Activated T-helper 1 cell treated with anti-CD3 and anti-CD28 coated beads, Interleukin-2, amount 50 U/mL, for 16 hours (primary cell): ENCODE measurements at places on chromosomes 4 and X.

GRCh38 chr4:71765821-71766383, 18.0 kb downstream of the GC start:
- DNase-seq, result no peak

- DNase-seq, result no peak
Observed at GRCh38 chr4:38155589-38156294, 195.5 kb downstream of the PTTG2 start.

DNA sequence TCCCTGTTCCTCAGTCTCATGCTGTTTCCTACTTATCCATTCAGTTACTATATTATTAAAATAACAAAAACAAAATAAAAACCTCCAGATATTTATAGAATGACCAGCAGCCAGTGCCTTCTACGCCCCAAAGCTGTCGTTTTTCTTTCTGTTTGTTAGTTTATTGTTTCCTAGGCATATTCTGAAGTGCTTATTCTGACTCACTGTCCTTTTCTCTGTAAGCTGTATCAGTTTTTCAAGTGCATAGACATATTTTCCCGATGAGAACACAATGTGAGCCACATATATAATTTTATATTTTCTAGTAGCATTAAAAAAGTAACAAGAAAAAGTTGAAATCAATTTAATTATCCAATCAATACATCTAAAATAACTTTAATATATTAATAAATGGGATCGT, 2158.6 kb upstream of the TENM3 start:
- no peak for DNase-seq

- no peak for DNase-seq
Observed at GRCh38 chr4:40840255-40840984, 90.7 kb downstream of the NSUN7 start.

- no peak for DNase-seq
Observed at GRCh38 chr4:114043116-114043515, 63.7 kb upstream of the ARSJ start.
